Esophagus squamous epithelium (tissue), 5 donors: ENCODE measurements at places on chromosomes 11 and 22.

DNA sequence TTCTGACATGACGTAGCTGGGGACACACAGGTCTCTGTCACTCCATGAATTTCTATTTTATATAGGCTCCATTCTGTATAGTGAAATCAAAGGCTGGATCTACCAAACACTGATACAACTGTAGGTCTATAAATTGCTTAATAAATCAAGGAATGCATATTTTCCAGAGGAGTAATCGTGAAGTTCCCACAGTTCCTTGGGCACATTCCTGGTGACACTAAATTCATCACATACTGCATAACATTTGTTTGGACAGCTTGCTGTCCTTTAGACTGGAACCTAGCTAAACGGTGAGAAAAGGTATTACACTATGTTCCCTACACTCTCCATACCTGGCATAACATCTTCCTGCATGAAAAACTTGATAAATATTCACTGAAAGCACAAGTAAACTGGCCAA is 41.6 kb upstream of the UCP3 start:
- H3K27me3 ChIP-seq: no peaks in the 10 kb centered on the region
- DNase-seq: no peak

DNA sequence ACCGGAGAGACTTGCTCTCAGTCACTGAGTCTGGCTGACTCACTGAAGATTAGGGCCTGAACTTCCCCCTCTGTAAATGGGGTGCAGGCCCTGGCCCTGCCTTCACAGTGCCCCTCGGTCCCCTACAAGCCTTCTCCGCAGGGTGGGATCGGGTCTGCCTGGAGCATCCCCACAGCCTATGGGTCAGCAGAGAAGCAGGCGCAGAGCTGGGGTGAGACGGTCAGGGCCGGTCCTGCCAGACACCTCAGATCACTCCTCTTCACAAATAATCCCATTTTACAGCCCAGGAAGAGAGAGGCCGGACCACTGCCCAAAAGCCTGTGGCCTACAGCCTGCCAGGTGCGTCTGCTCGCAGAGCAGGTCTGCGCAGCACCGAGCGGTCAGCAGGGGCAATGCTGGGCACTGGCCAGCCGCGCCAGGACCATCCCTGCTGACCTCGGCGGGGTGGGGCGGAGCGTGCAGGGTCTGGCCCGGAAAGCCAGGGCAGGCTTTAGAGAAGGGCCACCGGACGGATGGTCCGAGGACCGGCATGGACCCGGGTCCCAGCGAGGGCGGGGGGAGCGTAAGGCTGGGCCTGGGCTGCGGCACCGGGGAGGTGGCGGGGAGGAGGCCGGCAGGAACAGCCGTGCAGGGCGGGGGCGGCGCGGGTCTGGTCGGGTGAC is 522 bp upstream of the SEPTIN5 start:
- H3K27ac ChIP-seq: peak overlapping the region; percentile 13
- peaks cover 35% of the 10 kb centered on the region for H3K4me1 ChIP-seq
- H3K4me3 ChIP-seq: peak overlapping the region; percentile 48
- no peaks in the 10 kb centered on the region for H3K27me3 ChIP-seq
- no peaks in the 10 kb centered on the region for H3K36me3 ChIP-seq

- H3K27me3 ChIP-seq: no peaks in the 10 kb centered on the region
- DNase-seq: no peak
- peak overlapping the region; percentile 97 for H3K27ac ChIP-seq
- peak overlapping the region; percentile 61 for H3K4me3 ChIP-seq
- H3K4me1 ChIP-seq: peaks cover 73% of the 10 kb centered on the region
Observed at GRCh38 chr22:50303848-50304527, 3.5 kb downstream of the PLXNB2 start.

GRCh38 chr22:40036591-40037225 is 42.0 kb downstream of the FAM83F start:
- no peaks in the 10 kb centered on the region for H3K27me3 ChIP-seq
- no peak overlapping the region for H3K4me3 ChIP-seq
- H3K27ac ChIP-seq: no peak overlapping the region
- DNase-seq: no peak
- H3K4me1 ChIP-seq: peaks cover 48% of the 10 kb centered on the region
- no peaks in the 10 kb centered on the region for H3K36me3 ChIP-seq

DNA sequence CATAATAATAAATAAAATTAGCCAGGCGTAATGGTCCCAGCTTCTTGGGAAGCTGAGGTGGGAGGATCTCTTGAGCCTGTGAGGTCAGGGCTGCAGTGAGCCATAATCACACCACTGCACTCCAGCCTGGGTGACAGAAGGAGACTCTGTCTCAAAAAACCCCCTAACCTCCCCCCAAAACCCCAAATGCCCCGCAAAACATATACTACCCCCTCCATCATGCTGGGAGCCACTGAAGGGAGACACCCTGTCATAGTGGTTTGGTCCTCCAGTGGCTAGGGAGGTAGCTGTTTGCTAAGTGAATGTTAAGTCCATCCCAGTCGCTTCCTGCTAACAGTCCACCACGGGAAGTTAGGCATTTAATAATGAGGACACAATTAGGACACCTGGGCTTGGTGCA is 125.0 kb downstream of the ABTB2 start:
- no peaks in the 10 kb centered on the region for H3K36me3 ChIP-seq
- DNase-seq: no peak
- no peak overlapping the region for H3K4me3 ChIP-seq
- no peaks in the 10 kb centered on the region for H3K4me1 ChIP-seq
- H3K27ac ChIP-seq: no peak overlapping the region

DNA sequence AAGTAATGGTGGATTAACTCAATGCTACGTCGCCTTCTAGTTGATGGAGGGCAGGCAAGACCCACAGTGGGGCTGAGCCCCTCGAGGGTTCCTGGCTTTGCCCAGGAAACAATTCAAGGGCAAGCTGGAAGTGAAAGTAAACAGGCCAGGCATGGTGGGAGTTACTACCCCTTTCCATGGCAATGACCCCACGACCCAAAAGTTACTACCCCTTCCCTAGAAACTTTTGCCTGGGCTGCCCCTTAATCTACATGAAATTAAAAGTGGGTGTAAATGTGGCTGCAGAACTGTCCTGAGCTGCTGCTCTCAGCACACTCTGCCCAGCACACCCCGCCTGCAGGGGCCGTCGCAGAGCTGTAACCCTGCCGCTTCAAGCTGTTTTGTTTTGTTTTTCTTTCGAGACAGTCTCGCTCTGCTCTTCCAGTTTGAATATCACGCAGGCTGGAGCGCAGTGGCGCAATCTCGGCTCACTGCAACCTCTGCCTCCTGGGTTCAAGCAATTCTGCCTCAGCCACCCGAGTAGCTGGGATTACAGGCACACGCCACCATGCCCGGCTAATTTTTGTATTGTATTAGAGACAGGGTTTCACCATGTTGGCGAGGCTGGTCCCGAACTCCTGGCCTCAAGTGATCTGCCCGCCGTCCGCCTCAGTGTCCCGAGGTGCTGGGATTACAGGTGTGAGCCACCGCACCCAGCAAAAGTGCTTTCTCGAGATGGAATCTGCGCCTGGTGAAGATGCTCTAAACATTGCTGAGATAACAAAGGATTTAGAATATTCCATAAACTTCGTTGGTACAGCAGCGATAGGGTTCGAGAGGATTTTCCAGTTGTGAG is 5.9 kb upstream of the RNH1 start:
- no peak overlapping the region for H3K4me3 ChIP-seq
- peaks cover 58% of the 10 kb centered on the region for H3K36me3 ChIP-seq
- no peak for DNase-seq

GRCh38 chr11:76598426-76598839 is 72.1 kb downstream of the LRRC32 start:
- no peaks in the 10 kb centered on the region for H3K36me3 ChIP-seq
- no peak for DNase-seq
- H3K4me1 ChIP-seq: peaks cover 15% of the 10 kb centered on the region
- no peak overlapping the region for H3K27ac ChIP-seq
- H3K4me3 ChIP-seq: no peak overlapping the region

- no peaks in the 10 kb centered on the region for H3K4me1 ChIP-seq
- H3K27ac ChIP-seq: no peak overlapping the region
- H3K27me3 ChIP-seq: no peaks in the 10 kb centered on the region
- no peaks in the 10 kb centered on the region for H3K36me3 ChIP-seq
- no peak for DNase-seq
Observed at GRCh38 chr11:57491371-57492061, 24.0 kb downstream of the SLC43A1 start.

DNA sequence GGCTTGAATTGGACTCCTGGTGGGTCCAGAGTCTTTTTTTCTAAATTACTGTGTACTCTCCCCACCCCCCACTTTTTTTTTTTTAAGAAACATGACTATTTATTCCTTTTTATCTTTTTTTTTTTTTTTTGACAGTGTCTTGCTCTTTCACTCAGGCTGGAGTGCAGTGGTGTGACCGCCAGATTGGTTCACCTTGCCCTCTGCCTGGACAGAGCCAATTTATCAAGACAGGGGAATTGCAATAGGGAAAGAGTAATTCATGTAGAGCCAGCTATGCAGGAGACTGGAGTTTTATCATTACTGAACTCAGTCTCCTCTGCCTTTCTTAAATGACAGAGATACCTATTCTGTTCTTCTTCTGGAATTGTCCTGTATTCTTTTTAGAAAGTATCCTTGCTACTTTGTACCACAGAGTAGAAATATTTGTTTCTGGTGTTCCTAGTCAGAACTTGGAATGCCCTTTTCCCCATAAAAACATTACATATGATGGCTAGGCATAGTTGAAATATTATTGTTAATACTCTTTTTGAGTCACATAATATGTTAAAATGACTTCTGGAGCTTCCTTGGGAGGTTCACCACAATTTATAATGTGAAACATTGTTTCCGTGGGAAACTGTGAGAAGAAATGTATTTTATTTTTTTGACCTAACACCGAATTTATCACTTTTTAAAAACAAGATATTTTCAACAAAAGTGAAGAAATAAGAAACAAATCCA is 95.6 kb downstream of the UVRAG start:
- peaks cover 13% of the 10 kb centered on the region for H3K36me3 ChIP-seq
- no peak overlapping the region for H3K27ac ChIP-seq
- H3K4me3 ChIP-seq: no peak overlapping the region
- H3K27me3 ChIP-seq: no peaks in the 10 kb centered on the region

GRCh38 chr11:39917256-39917655 is 1542.2 kb downstream of the LRRC4C start:
- no peaks in the 10 kb centered on the region for H3K36me3 ChIP-seq
- H3K27ac ChIP-seq: no peak overlapping the region
- no peak for DNase-seq
- H3K4me3 ChIP-seq: no peak overlapping the region

- H3K4me3 ChIP-seq: no peak overlapping the region
- H3K36me3 ChIP-seq: no peaks in the 10 kb centered on the region
- no peak for DNase-seq
- peaks cover 4% of the 10 kb centered on the region for H3K4me1 ChIP-seq
- H3K27ac ChIP-seq: no peak overlapping the region
Observed at GRCh38 chr22:47280301-47280700, 517.9 kb downstream of the TBC1D22A start.

- no peak for DNase-seq
- no peak overlapping the region for H3K4me3 ChIP-seq
- H3K4me1 ChIP-seq: peaks cover 24% of the 10 kb centered on the region
- H3K36me3 ChIP-seq: no peaks in the 10 kb centered on the region
- H3K27ac ChIP-seq: peak overlapping the region; percentile 87
Observed at GRCh38 chr11:13261591-13262061, 16.0 kb upstream of the BMAL1 start.

- no peaks in the 10 kb centered on the region for H3K4me1 ChIP-seq
- no peak for DNase-seq
- no peak overlapping the region for H3K27ac ChIP-seq
Observed at GRCh38 chr11:35011389-35011788, 95.0 kb downstream of the PDHX start.

DNA sequence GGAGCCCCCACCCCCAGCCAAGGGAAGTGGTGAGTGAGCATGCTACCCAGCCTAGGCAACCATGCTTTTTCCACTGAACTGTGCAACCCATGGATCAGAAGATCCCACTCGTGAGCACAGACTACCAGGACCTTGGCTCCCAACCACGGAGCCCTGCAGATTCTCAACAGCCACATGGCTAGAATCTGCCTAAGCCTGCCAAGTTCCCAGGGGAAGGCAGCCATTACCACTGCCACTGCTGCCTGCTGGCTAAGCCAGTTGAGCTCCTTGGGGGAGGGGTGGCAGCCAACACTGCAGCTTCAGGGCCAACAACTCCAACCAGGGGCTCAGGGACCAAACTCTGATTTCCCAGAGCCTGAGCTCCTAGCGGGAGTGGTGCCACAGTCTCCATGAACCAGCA is 195.8 kb downstream of the DLG2 start:
- H3K27me3 ChIP-seq: no peaks in the 10 kb centered on the region
- DNase-seq: no peak
- no peak overlapping the region for H3K4me3 ChIP-seq
- H3K36me3 ChIP-seq: no peaks in the 10 kb centered on the region

DNA sequence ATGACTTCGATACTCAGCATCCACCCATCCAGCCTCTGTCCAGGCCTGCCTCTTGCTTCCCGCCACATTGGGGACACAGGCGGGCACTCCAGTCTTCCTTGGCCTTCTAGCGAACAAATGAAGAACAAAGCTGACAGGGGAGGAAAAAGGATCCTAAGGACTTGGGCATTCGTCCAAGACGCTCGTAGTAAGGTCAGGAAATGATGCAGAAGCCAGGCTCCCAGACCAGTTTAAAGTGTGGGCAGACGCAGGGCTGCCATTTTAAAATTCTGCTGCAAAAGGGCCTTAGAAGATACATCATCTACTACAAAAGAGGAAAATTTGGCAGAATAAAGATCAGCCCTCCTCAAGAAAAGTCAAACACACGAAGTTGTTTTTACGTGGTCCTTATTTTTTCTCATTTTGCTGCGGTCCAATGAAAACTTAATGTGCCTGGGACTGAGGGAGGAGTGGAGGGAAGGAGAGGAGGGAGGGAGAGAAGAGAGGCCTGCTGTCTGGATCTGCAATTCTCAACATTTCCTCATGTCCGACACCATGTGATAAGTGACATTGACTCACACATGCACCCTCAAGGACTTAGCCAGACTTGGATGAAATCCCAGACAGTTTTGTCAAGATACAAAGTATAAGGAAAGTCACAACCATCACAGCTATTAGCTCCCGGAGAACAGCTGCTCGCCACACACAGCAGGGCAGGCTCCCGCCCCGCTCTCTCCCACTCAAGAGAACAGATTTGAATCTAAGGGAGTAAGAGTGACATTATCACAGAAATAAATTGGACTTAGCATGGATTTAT is 5.7 kb downstream of the DNAL4 start:
- H3K27ac ChIP-seq: peak overlapping the region; percentile 73
- no peak overlapping the region for H3K4me3 ChIP-seq
- no peaks in the 10 kb centered on the region for H3K27me3 ChIP-seq

- no peaks in the 10 kb centered on the region for H3K36me3 ChIP-seq
- no peak overlapping the region for H3K4me3 ChIP-seq
- H3K27ac ChIP-seq: no peak overlapping the region
- DNase-seq: no peak
Observed at GRCh38 chr11:120715239-120715638, 203.7 kb downstream of the GRIK4 start.
